ENCODE measurements at places on chromosomes 5 and 9.

DNA sequence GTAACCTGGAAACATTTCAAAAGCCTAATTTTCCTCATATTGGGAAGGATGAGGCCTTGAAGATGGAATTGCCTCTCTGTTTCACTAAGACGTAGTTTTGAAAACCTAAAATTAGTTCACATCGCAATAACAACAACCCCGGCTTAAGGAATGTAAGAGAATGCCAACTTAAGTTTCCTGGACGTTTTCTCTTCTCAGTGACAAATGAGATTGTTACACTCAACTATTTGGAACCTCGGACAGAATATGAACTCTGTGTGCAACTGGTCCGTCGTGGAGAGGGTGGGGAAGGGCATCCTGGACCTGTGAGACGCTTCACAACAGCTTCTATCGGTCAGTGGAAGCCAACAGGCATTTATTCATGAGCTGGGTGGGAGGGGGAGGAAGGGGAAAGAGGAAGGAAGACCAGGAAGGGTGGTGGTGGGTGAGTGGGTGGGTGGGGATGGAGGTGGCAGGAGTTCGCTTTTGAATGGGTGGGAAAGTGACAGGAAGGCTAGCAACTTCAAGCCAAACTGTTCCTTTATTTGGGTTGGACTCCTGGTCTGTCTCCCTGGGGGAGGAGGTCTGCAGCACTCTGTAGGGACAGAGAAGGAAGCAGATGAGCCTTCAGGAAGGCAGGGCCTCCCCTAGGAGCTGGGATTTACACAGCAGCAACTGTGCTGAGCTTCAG is 83.4 kb downstream of the TEK start:
- DNase-seq: no peak

GRCh38 chr5:165139262-165139661 is 1633.8 kb downstream of the MAT2B start:
- DNase-seq: no peak

- no peak for DNase-seq
Observed at GRCh38 chr9:76032038-76032796, 141.7 kb downstream of the PCSK5 start.

DNA sequence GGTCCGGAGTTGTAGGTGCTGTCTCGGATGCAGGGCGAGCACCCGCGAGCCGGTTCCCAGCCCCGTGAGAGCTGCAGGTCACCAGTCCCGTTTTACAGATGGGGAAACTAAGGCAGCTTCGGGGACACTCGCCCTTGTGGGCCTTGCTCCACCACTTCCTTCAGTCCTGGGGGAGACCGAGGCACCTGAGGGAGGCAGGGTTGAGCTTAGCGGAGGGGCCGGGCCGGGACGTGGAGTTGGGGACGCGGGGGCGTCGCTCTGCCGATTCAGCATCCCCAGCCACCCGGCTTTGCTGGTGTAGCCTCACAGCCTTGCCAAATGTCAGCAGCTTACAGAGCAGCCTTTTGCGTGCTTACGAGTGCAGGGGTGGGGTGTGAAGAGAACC is 530 bp downstream of the BBLN start:
- peak; percentile 63 for DNase-seq

- DNase-seq: no peak
Observed at GRCh38 chr5:82352146-82352791, 74.1 kb upstream of the RPS23 start.

- no peak for DNase-seq
Observed at GRCh38 chr9:20447291-20447690, 175.0 kb downstream of the MLLT3 start.

DNA sequence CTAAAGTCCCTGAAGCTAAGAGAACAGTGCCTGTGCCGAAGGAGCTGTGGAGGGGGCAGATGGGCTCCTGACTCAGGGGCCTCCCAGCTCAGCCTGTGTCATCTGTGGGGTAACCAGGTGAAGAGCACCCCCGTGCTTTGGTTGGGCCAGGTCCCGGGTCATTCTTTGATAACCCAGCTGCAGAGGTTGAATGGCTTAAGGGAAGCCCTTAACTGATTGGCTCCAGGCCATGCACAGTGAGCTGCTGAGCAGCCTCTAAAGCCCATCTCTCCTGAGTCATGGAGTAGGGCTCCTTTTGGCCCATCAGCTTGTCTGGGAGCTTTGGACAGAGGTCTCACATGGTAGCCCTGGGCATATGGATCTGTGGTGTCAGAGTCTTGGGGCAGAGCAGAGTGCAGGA is 28.7 kb downstream of the COL27A1 start:
- DNase-seq: no peak

DNA sequence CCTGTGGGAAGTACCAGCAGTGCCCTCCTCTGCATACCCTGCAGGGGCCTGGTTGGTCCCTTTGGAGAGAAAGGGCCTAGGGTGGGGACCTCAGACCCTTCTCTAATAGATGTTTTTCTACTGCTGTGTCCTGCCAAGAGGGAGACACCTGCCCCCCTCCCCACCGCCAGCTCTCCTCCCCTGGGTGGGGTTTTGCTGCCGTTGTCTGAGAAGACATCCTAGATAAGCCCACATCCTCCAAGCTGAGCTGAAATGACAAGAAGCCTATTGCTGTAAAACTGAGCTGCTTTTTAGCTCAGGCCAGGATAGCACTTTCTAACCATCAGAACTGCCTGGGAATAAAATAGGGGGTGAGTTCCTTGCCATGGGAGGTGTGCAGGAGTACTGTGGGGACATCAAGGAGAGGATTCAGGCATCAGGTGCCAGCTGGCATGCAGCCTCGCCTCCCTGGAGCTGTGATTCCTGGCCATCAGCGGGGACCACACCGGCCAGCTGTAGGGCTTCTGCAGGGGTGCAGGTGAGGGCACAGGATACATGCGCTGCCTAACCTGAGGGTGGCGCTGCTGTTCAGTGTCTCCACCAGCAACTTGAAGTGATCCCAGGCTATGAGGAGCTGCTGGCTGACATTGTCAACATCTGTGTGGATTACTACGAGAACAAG is 37.9 kb downstream of the CYFIP2 start:
- DNase-seq: no peak

DNA sequence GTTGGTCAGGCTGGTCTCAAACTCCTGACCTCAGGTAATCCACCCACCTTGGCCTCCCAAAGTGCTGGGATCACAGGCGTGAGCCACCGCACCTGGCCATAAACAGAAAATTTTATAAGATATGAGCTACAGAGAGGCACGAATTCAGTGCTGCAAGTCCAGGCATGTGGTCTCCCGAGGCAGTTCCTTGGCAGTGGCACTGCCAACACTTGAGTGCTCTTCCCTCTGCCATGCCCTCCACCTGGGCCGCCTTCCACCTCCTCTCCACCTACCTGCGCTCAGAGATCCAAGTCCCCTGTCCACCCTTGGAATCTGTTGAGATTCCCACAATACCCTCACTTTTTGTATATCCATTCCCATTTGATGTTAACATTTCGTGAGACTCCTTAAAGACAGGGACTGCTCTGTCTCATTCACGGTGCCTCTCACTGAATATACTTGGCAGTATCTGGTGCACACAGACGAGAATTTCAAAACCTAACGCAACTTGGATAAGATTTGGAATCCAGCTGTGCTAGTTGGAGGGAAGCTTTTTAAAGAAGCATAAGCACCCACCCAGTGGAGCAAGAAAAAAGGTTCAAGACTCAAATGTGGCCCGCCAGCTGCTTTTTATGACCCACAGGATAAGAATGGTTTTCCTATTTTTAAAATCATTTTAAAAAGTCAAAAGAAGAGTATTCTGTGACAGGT is 68.3 kb downstream of the DCP2 start:
- DNase-seq: no peak

GRCh38 chr5:174715804-174716203 is 8.6 kb upstream of the MSX2 start:
- DNase-seq: no peak

- no peak for DNase-seq
Observed at GRCh38 chr5:94191604-94192003, 426.8 kb downstream of the KIAA0825 start.

- no peak for DNase-seq
Observed at GRCh38 chr9:99269416-99269815, 47.3 kb downstream of the SEC61B start.

- DNase-seq: no peak
Observed at GRCh38 chr5:82403026-82403425, 124.9 kb upstream of the RPS23 start.

GRCh38 chr5:93995126-93995621 is 253.8 kb upstream of the POU5F2 start:
- DNase-seq: no peak

- DNase-seq: no peak
Observed at GRCh38 chr5:78293851-78294247, 649 bp downstream of the AP3B1 start.

DNA sequence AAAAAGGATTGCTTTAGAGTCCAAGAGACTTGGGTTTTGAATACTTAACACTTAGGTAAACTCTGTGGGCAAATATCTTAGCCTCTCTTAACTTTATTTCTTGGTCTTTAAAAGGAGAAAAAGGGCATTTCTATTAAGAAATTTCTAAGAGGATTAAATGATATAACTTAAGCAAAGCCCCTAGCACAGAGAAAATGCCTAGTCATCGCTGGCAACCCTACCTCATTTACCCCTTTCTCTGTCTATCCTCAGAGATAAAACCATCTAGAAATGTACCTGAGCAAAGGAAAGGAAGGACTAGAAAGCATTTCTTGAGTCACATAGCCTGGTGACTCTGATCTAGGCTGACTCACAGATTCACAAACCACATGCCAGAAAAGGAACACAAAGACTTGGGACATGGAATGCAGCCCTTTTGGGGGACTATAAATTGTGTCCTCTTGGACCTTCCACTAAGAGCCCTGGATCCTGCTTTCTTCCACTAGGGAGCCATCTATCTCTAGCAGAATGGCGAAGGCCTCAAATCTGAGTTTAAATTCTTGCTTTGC is 120.6 kb downstream of the FOXD1 start:
- DNase-seq: no peak

- no peak for DNase-seq
Observed at GRCh38 chr5:147407094-147407681, 102.7 kb downstream of the DPYSL3 start.

DNA sequence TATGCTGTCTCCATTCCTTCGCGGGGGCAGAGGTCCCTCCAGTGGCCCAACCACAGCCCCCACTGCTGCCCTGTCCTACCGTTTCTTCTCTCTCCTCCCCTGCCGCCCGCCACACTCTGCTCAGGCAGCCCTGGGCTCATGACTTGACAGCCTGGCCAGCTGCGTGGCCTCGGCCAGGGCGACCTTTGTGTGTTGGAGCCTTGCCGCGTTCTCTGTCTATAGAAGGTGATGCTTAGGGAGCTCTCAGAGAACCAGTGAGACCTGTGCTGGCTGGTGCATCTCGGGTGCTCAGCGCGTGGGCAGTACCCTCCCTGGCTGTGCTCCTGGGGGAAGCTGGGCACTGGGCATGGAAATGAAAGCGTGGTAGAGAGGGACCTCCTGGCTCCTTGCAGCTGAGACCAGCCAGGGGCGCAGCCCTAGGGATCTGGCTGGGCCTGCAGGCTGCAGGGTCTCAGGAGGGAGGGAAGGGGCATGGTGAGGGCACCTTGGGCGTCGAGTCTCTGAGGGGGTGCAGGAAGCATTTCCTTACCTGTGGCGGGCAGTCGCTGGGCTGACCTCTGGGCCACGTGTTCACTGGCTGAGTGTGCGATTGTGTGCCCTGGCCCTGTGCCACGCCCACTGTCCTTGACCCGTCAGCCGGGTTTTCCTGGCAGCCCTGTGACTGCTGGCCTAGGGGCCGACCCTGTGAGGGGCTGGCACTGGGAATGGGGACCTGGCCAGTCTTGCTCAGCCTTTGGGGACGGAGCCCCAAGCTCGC is 50.3 kb downstream of the RXRA start:
- DNase-seq: no peak

- no peak for DNase-seq
Observed at GRCh38 chr9:94867281-94867841, 140.9 kb downstream of the AOPEP start.

GRCh38 chr9:115207003-115207836 is 89.3 kb upstream of the TNC start:
- peak; percentile 29 for DNase-seq

GRCh38 chr9:123016631-123017030 is 16.8 kb upstream of the GPR21 start:
- DNase-seq: no peak

DNA sequence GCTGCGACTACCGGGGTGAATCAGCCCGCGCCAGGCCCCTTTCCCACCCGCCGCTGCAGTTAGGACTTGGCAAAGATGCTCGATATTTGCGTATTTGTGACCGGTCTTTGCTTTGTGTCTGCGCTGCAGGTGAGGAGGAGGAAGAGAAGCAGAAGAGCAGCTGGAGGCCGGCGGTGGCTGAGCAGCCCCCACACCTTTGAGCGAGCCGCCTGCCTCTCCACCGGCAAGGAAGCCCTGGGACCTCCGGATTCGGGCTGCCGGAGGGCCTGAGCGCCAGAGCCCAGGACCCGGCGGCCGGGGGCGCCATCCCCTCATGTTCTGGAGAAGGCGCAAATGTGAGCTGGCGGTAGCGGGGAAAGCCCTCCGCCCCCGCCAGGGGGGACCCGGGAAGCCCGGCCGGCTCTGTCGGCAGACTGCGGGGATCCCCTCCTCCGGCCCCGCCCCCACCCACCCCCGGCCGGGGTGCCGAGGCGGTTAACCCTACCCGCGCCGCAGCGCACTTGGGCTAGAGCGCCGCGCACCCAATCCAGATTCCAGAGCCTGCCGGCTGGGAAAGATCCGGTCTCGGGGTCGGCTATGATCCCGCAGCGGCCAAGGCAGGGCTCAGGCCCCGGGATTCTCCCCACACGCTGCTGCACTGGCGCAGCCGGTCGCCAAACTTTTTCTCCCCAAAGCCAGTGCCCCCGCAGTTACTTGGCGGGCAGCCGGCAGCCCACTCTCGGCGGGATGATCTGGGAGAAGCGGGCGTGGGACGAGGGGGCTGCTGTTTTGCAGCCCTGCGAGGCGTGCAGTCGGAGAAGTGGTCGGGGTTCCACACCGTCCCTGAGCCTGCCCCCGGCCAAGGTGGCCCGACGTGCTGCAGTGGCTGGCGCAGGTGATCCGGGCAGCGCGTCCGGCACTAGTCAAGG is 800 bp upstream of the KCNN2 start:
- no peak for DNase-seq

DNA sequence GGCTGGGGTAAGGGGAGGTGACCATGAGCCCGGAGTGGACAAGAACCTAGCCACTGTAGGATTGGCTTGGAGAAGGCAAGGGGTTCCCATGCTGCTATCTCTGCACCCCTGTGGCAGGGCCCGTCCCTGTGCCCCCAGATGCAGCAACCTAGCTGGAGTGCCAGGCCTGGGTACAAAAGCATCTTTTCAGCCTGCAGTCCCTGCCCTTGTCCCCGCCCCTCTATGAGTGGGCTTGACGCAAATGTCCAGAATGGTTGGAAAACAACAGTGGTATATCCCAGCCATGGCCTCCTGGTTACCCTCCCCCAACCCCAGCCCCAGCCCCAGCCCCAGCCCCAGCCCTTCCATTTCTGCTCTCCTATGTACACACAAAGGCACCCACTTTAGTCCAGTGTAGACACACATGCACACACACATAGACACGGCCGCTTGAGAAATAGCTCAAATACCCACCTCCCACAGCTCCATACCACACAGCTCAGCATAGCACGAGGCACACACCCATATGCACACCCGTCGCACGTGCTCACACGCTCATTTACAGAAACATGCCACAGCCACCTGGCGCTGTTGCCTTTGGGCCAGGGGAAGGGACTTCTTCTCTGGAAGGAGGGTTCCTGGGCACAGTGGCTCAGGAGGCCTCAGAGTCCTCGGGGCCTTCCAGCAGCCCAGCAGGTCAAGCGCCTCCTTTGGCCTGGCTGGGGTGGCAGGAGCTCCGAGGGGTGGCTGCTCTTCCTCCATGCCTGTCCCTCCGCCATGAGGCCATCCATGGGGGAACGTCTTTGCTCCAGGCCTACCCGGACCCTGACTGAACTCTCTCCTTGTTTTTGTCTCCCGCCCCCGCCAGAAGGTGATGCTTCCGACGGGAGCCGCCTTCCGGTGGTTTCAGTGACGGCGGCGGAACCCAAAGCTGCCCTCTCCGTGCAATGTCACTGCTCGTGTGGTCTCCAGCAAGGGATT is 34.1 kb downstream of the CXXC5 start:
- no peak for DNase-seq
